GM04503 (cell line): ENCODE measurements at places on chromosomes 6 and 20.

- no peak for DNase-seq
Observed at GRCh38 chr20:61765871-61766654, 299.6 kb downstream of the TAF4 start.

- DNase-seq: no peak
Observed at GRCh38 chr6:157848693-157849092, 25.6 kb downstream of the SNX9 start.

- DNase-seq: no peak
Observed at GRCh38 chr6:55399351-55399750, 72.1 kb downstream of the GFRAL start.

DNA sequence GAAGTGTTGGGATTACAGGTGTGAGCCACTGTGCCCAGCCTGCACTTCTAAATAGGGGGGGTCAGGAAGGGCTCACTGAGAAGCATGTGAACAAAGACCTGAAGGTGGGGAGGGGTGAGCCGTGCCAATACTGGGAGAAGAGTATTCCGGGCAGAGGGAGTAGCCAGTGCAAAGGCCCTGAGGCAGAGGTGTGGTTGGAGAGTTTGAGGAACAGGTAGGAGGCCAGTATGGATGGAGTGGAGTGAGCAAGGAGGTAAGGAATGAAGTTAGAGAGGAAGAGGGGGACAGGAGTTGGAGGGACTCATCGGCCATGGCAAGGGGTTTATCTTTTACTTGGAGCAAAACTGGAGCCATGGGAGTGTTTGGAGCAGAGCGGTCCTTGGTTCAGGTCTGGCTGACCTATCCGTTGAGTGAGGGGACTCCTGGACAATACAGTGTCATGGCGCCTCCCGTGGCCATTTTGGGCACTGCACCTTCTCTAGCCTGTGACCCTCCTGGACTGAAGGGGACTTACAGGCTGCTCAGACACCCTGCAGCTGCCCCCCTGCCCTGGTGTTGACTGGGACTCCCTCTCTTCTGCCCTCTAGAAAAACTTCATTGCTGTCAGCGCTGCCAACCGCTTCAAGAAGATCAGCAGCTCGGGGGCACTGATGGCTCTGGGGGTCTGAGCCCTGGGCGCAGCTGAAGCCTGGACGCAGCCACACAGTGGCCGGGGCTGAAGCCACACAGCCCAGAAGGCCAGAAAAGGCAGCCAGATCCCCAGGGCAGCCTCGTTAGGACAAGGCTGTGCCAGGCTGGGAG, 12.1 kb downstream of the FOXS1 start:
- DNase-seq: no peak

GRCh38 chr6:108168501-108169463, 3.0 kb downstream of the NR2E1 start:
- DNase-seq: no peak

DNA sequence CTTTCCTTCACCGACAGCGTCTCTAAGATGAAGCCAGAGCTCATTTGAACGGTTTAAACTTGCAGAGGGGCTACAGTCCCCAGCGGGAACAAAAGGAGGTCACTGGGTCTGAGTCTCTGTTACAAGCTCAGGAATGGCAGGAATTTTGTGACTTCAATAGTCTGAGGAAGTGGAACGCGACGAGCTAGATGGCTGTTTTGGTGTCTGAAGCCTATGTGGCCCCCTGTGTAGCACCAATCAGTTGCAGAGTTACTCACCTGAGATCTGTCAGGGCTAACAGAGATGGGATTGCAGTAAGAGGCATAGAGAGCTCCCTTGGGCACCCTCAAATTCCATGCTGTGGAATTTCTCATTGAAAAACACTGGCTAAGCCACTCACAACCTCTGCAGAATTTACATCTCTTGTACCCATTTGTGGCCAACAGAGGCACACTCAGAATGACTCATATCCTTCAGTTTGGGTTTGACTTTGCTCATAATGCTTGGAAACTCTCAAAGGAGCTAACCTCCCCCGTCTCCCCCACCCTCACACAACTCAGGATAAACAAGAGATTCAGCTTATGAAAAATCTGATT, 7.1 kb upstream of the TCP11 start:
- DNase-seq: no peak

GRCh38 chr6:96743496-96743895, 93.8 kb downstream of the GPR63 start:
- no peak for DNase-seq

- DNase-seq: no peak
Observed at GRCh38 chr20:50471231-50471630, 39.0 kb upstream of the PTPN1 start.

DNA sequence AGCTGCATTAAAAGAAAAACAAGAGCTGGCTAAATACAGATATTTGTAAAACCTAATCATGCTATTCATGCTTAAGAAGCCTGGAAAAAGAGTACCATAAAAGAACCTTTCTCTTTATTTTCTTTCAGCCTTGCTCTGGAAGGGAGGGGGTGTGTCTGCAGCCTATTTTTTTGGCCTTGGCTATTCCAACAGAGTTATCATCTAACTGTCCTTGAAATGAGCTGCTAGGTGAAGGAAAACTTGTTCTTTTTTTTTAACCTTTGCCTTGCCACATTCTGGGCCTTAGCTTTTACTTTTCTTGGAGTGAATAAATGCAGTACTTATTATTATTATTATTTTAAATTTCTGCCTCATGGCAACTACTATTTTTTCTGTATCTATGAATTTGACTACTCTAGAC, 224.9 kb upstream of the SYNCRIP start:
- no peak for DNase-seq

DNA sequence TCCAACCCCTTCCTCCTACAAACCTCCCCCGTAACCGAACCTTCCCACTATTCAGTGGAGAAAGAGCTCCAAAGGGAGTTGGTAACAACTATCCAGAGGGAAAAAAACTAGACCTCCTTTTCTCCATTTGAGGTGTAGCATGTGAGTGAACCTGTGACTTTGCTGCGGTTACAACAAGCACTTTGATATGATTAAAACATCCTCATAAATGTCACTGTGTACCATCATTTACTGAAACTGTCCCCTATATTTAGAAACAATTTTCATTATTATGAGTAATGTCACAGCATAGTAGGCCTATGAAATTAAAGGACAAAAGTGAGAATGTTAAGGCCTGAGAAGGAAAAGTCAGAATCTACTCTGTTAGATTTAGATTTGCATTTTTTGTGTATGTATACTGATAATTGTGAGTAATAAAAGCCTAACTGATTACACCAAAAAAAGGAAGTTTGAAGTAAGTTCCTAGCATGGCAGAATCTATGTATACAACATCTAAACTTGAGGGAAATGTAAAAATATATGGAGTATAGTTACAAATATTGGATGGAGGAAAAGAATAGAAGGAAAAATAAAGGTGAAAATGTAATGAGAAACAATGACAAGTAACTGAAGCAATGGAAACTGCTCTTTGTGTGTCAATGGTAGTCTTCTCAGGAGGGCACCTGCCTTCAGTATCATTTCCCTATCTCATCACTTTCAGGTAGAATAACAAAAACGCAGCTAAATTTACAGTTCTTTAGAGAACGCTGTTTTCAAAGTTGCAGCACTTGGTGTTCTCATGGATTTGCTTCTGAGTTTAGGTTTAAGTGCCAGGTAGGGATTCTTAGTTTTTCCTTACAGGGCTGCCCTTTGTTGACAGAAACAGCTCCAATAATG, 145.9 kb downstream of the IMPG1 start:
- no peak for DNase-seq

DNA sequence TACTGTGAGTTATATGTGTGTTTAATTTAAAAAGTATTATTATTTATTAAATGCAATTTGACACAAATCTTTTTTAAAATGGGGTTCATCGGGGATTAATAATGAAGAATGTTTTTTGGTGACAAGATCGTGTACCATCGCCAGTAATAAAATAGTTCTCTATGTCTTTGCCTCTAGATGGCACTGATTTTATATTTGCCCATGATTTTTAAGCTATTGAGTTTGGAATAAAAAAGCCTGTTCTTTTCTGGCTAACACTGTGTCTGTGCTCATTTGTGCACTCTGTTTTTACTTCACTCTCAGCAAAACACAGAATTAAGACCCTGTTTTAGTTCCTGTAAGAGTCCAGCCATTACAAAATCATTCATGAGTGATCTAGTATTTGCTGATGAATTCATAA, 127.0 kb downstream of the FARS2 start:
- no peak for DNase-seq
